ENCODE measurements at places on chromosomes 6 and 20.

DNA sequence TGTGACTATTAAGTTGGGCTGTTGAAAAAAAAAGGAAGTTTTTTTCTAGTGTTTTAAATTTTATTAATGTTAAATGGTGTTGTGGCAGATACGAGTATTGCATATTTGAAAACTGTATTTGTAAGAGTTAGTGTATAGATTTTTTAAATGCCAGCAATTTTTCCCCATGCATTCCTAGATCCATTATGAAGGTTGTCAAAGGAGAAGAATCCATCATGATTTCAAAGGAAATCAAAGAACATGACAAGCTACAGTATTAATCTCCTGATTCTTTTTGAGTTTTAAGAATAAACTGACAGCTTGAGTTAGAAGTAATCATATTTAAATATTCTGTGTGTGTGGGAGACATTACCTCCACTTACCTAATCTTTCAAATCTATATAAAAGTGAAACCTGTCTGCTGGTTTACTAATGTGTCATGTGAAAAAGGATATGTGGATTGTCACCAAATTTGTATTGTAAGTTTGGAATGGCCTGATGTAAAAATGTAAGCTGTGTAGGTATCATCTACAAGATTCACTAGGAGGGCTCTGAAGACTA is 111.0 kb upstream of the HS3ST5 start:
- DNase-seq = no peak

GRCh38 chr6:148329596-148330381 is 12.8 kb upstream of the SASH1 start:
- DNase-seq = no peak

DNA sequence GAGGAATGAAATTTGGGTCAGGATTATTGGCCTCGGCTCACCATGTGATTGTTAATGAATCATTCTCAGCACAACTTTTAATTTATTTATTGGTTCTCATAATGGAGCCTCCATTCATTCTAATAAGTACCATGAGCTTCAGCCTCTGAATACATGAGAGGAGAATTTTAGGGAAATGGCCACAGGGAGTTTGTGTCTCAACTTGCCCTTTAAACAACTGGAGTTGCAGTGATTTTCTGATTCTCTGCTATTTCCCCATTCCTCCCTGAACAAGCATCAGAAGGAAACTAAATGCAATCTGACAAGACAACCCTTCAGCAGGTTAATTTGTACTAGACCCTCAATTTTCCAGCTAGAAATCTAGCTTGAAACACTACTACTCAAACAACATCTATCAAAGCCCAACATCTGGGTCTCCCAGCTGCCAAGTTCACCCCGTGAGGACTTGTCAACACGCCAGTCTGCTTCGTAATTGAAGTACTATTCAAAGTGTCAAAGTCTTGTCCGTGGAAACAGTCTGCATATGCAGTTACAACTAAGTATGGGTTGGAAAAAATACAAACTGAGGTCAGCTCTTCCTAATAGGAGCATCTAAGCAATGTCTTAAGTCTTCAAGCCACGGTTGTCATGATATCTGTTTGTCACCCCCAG is 235.4 kb downstream of the CDH4 start:
- no peak for DNase-seq

DNA sequence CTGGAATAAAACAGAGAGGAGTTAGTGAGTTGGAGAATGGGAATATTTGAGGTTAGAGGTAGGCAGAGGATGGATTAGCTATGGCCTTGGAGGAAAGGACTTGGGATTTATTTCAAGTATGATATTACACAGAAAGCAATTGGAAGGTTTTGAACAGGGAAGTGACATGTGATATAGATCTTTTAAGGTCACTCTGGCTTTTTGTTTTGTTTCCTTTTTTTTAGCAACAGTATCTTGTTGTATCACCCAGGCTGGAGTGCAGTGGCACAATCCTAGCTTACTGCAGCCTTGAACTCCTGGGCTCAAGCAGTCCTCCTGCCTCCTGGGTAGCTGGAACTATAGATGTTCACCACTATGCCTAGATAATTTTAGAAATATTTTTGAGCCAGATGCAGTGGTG is 190.3 kb downstream of the UTRN start:
- no peak for DNase-seq

GRCh38 chr6:133595111-133595761 is 293.7 kb upstream of the TCF21 start:
- no peak for DNase-seq

Measured in hematopoietic multipotent progenitor cell treated with erythropoietin and hydrocortisone succinate and interleukin-3 and kit ligand, for 17 days (in vitro differentiated cells).